ENCODE measurements at places on chromosomes 6 and 20. TPM values are rescaled to one million over a fixed set of nuclear protein-coding genes. Genes with fewer than 3 reads are reported as not detected.
A peak's percentile ranks its signal among the peaks of the same experiment; 100 is the strongest.

Gene DLL1
- total RNA-seq = 13.4 TPM

Gene KCNQ5
- not detected for total RNA-seq

Gene DEFB124
- 1.1 TPM for total RNA-seq

GRCh38 chr6:148389086-148389485 lies 46.4 kb downstream of the SASH1 start:
- DNase-seq = no peak

- peak; percentile 52 for DNase-seq
Measured at GRCh38 chr6:157405986-157406385, 25.0 kb downstream of the ZDHHC14 start.

DNA sequence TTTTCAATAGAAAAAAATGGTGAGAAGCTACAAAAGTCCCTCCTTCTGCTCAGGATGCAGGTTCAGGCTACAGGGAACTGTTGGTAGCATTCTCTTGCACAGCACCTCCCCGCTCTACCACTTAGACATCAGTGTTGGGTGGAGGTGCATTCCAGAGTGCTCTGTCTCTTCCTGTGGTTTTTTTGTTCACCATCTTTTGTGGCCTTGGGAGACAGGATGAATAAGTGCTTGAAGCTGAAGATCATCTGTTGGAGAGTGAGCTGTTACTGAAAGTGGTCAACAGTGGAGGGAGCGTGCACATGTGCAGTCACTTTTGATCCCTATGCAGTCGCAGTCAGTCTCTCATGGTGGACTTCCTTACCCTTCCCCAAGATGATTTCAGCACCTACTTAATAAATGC lies 16.6 kb upstream of the BTBD3 start:
- no peak for DNase-seq

GRCh38 chr20:19583532-19584175 lies 174.4 kb upstream of the RIN2 start:
- DNase-seq = peak; percentile 85

- no peak for DNase-seq
Measured at GRCh38 chr20:20407891-20408805, 40.2 kb downstream of the INSM1 start.

- DNase-seq = peak; percentile 47
Measured at GRCh38 chr6:109772883-109773431, 81.9 kb downstream of the FIG4 start.
